ENCODE measurements at places on chromosomes 7 and 10.

- no peak for DNase-seq
Measured at GRCh38 chr10:84352251-84352842, 24.0 kb downstream of the CCSER2 start.

- DNase-seq, result no peak
Measured at GRCh38 chr7:123492485-123492884, 41.9 kb downstream of the IQUB start.

- DNase-seq, result no peak
Measured at GRCh38 chr10:132319853-132320653, 11.9 kb upstream of the LRRC27 start.

GRCh38 chr10:102310361-102311024 is 65.2 kb downstream of the GBF1 start:
- DNase-seq, result no peak

DNA sequence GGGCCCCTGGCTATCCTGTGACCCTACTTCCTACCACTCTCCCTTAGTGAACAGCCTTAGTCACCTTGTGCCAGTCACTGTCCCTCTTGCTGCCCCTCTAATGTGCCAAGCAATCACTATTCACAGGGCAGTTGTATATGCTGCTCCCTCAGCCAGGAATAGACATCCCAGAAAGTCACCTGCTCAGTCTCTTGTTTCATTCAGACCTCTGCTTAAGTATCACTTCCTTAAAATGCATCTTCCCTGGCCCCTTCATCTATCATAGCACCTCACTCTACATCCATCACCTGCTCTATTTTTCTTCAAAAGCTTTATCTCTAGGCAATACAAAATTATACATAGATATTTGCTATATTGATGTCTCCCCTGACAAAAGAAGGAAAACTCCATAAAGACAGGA is 328.4 kb upstream of the NFE2L3 start:
- no peak for DNase-seq

- DNase-seq, result no peak
Measured at GRCh38 chr7:22765609-22766008, 38.6 kb downstream of the IL6 start.

GRCh38 chr7:4479367-4480039 is 202.6 kb upstream of the FOXK1 start:
- no peak for DNase-seq

GRCh38 chr10:126670056-126670894 is at the start of gene C10orf90:
Gene C10orf90 (minus strand): TSS chr10:126670693. CDS start chr10:126670480, 213 bp downstream.
- no peak for DNase-seq

DNA sequence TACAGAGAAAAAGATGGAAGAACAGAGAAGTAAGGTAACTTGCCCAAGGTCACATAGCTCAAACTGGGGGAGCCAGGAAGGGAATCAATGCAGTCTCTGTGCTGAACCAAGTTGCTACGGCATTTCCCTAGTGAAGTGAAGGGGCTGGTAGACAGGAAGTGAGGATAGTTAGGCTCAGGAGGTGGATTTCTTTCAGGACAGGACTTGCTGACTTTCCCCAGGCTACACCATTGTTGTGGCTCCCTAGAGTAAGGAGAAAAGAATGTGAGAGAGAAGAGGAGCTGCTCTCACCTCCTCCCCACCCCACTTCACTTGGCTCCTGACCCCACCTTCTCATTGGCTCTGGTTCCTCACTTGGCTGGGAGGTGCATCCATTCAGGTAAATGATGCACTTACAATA is 316.9 kb downstream of the INHBA start:
- no peak for DNase-seq

DNA sequence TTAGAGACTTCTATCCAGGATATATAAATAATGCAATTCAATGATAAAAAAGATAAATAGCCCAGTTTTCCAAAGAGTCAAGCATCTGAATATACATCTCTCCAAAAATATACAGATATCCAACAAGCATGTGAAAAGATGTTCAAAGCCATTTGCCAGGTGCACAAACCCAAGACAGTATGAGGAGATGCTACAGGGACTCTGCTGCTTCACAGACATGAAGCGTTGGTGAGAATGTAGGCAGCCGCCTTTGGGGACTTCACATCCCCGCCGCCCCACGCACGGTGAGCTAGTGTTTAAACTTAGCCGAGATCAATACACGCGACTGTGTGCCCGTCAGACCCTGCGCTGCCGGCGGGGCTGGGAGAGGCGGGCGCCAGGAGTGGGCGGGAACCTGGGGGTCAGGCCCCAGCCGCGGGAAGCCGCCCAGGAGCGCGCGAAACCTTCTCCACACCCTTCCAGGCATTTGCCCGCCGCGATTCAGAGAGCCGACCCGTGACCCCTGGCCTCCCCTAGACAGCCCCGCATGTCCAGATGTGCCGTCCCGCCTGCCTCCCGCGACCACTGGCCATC is 927 bp upstream of the ALOX5 start:
- DNase-seq, result no peak

- DNase-seq, result no peak
Measured at GRCh38 chr7:118762451-118762850, 537.9 kb downstream of the ANKRD7 start.

DNA sequence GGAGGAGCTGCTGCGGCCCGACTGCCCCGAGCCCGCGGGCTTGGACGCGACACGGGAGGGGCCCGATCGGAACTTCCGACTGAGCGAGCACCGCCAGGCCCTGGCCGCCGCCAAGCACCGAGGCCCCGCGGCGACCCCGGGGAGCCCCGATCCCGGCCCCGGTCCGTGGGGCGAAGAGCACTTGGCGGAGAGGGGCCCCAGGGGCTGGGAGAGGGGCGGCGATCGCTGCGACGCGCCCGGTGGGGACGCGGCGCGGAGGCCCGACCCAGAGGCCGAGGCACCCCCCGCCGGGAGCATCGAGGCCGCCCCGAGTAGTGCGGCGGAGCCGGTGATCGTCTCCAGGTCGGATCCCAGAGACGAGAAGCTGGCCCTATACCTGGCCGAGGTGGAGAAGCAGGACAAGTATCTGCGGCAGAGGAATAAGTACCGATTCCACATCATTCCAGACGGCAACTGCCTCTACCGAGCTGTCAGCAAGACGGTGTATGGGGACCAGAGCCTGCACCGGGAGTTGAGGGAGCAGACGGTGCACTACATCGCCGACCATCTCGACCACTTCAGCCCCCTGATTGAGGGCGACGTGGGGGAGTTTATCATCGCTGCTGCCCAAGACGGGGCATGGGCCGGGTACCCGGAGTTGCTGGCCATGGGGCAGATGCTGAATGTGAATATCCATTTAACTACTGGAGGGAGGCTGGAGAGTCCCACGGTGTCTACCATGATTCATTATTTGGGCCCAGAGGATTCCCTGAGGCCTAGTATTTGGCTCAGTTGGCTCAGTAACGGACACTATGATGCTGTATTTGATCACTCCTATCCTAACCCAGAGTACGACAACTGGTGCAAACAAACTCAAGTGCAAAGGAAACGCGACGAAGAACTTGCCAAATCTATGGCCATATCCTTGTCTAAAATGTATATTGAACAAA is 1.4 kb downstream of the OTUD1 start:
- DNase-seq, result no peak

DNA sequence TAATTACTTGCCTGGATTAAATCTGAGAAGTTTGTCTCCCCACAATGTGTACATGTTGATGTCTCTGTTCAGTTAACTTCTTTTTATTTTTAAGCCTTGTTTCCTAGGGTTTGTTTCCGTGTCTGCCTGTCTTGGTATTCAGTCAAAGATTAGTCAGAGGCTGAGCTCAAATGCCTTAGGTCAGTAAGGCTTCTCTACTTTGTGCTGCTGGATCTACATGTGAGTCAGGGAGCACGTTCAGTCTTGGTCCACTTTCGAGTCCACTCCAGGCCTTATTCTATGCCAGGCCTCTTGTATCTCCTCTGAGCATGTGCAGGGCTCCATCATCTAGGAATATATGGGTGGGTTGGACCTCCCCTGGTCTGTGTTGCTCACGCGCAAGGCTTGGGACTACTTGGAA is 93.3 kb upstream of the FZD8 start:
- DNase-seq, result no peak

DNA sequence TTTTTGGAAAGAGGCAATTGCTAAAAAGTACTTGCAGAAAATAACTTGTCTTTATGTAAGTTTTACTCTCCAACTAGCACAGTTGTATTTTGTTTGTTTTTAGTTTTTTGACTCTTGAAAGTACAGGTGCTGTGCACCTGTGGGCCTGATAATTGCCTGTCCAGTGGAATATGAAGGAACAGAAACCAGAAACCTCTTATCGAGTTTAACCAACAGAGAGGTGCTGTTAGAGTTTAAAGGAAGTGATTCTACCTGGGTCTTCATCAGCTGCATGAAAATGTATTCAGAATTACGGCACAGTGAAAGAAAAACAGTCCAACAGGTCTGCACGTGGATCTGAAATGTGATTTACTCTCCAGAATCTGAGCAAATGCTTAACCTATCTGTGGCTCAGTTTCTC is 326.6 kb upstream of the POM121L12 start:
- no peak for DNase-seq

- DNase-seq, result no peak
Measured at GRCh38 chr10:116331815-116332214, 7.6 kb downstream of the CCDC172 start.

DNA sequence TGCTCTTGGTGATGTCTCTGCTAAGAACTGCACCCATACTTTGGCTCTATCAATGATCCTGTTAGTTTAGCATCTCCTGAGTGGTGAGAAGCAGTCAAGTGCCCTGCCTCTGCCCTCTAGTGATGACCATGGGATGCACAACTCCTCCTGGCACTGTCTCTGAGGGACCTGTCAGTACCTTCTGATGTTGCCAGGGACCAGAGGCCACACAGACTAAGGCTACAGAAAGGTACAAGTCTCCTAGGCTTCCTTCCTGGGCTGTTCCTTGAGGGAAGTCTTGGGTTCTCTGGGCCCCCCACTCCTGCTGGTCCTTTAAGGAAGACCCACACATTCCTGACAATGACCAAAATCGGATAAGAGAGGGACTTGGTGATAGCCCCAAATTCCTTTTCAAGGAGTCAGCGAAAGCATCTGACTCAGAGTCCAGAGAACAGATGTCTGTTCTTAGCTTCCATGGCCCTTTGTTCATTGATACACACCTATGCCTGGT is 15.3 kb downstream of the NKX2-3 start:
- DNase-seq, result no peak

DNA sequence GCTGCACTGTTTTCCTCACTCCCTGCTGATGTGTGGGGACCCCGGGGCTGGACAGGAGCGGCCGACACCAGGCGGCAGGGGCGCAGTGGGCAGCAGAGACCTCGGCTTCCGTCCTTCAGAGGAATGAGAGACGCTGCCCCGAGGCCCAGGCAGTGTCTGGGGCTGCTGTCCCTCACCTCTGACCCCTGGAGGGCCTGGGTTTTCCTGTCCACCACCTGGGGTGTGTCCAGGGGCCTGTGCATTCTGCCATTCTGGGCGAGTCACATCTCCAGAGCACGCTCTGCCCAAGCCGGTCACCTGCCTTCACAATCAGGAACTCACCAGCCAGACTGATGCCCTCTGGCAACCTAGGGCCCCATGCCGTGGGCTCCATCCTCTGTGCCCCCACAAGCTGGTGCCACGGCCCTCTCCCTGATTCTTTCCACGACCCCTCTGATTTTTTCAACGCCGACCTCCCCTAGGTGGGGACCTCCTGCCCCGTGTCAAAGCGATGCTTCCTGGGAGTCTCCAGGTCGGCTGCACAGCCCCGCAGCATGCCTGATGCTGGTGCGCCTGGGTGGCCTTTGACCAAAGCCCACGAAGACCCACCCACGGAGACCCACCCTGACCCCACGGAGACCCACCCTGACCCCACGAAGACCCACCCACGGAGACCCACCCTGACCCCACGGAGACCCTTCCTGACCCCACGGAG is 53.7 kb upstream of the CFAP46 start:
- no peak for DNase-seq

DNA sequence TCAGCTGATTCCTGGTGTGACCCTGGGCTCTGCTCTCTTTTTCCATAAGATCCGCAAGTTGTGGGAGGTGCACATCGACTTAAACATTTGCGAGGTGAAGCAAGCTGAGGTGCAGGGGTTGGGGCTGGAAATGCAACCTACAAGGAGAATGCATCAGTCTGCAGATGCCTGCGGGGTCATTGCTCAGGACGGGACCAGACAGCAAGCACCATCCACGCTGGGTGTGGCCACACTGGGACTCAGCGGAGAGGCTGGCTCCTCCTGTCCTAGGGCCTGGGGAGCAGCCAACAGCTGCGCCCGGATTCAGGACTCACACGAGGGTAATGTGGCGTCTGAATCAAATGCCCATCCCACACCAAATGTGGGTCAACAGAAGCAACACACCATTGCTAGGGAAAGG is 33.8 kb downstream of the STK32C start:
- no peak for DNase-seq

- no peak for DNase-seq
Measured at GRCh38 chr7:4730971-4731370, 44.5 kb upstream of the AP5Z1 start.

- no peak for DNase-seq
Measured at GRCh38 chr7:3239291-3239691, 61.8 kb upstream of the SDK1 start.

DNA sequence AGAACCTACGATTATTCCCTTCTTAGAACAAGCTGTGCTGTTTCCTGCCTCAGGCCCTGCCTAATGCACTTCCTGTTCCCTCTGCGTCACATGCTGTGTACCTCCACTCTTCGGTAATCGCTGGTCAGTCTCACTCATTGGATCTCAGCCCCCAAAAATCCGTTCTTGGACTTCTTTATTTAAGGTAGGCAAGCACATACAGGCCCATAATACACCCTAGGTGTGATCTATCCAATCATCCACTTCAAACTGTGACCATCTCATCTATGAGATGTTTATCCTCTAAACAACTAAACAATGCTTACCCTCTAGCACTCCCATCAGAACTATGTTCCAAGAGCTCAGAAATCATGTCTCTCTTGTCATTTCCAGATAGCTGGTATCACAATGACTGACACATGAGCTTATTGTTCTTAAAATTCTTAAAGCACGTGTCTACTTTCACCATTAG is 83.9 kb downstream of the CADPS2 start:
- no peak for DNase-seq

DNA sequence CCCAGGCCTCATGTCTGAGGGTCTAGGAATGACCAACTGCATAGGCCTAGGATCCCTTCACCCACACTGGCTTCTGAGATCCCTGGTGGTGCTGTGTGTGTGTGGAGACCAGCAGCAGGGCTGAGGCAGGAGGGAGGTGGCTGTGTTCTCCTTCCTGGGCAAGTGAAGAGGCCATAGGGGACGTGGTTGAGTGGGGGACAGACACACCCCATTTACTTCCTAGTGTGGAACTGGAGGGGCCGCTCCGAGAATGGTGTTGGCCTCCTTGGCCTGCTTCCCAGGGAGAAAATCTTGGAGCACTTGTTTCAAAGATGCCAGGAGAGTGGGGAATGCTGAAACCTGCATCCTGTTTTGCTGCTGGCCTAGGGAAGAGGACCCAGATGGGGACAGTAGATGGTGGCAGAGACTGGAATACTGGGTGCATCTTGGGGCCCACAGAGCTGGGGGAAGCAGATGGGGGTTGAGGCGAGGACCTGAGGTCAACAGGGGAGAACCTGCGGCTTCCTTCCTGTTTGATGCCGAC is 19.1 kb downstream of the UBTD1 start:
- no peak for DNase-seq

GRCh38 chr10:130769146-130770017 is 542.1 kb downstream of the TCERG1L start:
- DNase-seq, result no peak

- DNase-seq, result no peak
Measured at GRCh38 chr10:34252111-34252510, 563.0 kb downstream of the PARD3 start.

- DNase-seq, result no peak
Measured at GRCh38 chr10:21600804-21601433, 66.9 kb downstream of the MLLT10 start.

All from forelimb muscle (tissue), 1 donor.